ENCODE measurements at places on chromosomes 6 and 20.

- DNase-seq: no peak
Observed at GRCh38 chr6:112268019-112268418, 13.7 kb upstream of the LAMA4 start.

GRCh38 chr20:40160097-40160550, 528.9 kb downstream of the MAFB start:
- no peak for DNase-seq

DNA sequence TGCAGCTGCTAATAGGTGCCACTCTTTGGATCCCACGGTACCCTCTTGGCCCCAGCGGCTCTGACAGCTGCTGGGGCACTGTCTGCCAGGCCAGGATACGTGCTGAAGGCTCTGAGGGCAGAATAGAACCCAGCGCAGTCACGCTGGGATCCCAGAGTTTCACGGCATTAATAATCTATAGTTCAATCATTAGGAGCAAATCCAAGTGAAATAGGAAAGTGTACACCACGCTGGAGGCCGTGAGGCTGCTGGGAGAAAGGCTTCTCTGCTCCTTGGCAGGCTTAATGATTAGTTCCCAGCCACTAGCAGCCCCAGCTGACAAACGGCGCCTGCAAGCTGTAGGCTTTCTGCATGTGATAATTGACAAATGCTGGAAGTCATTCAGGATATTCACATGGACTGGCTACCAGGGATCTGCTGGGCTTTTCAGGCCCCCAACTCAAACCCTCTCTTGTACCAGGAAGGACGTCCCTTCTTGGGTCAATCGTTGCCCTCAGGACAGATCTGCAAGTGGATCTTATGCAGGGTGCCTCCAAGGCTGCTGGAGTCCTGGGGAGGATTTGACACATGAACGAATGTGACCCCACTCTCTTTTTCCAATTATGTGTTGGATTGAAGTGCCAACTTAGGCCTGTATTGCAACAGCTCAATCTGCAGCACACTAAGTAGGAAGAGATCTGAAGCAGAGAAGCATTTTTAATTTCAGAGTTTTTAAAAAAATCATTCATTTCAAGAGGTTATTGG, 50.1 kb upstream of the INSM1 start:
- DNase-seq: no peak

GRCh38 chr6:143098054-143098671, 37.5 kb downstream of the AIG1 start:
- DNase-seq: no peak
